ENCODE measurements at places on chromosomes 12 and 14. TPM values are rescaled to one million over a fixed set of nuclear protein-coding genes. Genes with fewer than 3 reads are reported as not detected.

The RNASE1 gene
- total RNA-seq = not detected

The PTGR2 gene
- 7.0 TPM for total RNA-seq

The FCF1 gene
- 44.4 TPM for total RNA-seq

The IGFBP6 gene
- 21.4 TPM for total RNA-seq

The FNTB gene
- 18.3 TPM for total RNA-seq

The TAS2R50 gene
- 0.96 TPM for total RNA-seq

The ABCC9 gene
- total RNA-seq = 0.17 TPM

GRCh38 chr12:45464699-45465098 is 248.8 kb downstream of the ANO6 start:
- DNase-seq = no peak

DNA sequence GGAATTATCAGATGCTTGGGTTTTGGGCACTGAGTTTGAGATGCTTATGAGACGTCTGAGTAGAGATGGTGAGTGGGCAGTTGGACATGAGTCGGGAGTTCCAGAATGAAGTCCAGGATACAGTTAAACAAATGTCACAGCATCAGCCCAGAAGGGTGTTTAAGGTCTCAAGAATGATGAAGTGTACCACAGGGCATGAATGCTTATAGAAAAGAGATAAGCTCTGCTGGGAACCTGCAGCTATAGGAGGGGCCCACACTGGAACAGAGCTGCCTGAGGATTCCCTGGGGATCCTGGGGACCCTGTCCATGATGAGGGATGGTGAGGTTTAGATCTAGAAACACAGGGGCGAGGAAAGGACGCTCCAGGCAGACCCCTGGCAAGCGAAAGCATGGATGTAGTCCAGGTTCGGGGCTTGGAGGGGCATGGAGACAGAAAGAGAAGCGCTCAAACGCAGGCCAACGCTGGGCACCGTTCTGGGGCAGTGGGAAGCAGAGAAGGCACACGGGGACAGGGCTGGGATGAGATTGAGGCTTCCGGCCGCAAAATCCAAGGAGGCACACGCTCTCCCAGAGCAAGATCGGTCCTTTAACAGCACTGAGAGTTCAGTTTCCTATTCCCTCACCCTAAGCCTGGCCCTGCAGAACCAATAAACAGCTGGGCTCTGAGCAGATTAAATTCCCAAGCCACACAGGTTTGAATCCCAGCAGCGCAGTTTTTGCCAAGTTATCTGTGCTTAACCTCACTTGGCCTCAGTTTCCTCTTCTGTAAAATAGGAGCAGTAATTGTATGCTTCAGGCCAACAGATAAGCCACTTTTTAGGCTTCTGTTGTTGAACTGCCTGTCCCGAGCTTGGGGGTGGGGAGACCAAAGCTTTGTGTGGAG is 52.9 kb downstream of the EID3 start:
- DNase-seq = no peak

DNA sequence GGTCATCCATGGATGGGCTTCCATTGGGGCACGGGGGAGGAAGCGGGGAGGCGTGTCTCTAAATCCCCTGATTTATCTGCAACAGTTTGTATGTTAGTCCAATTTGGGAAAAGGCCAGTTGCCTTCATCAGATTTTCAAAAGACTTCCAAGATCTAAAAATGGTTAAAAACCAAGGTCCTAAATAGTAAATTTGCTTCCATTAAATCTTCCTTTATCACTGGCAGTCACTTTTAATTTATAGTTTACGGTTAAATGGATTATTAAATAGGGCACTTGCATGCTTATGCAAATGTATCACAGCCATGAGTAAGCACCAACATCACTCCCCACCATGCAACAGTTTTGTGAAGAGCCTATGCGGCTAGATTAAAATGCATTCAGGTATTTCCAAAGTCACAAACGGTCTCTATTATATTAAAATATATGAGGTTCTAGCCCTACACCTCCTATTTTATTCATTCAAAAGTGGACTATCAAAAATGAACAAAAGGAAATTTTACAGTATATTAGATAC is 108.2 kb upstream of the GPHB5 start:
- DNase-seq = no peak

DNA sequence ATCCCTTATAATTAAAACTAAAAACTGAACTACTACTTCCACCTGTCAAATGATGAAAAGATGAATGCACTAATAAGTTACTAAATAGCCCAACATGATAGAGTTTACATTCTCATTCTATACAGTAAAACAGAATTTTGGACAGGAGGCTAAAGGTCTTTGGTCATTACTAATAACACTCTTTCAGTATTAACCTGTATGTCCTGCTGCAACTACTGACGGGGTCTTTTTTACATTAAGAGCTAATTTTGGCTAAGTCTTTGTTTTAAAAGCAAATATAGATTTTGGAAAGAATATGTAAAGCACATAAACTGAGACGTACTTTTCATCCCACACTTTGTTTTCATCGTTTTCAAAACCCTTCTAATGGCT is 175.4 kb upstream of the CDKN3 start:
- DNase-seq = no peak

- DNase-seq = no peak
Measured at GRCh38 chr12:44459569-44459968, 416.5 kb downstream of the NELL2 start.

DNA sequence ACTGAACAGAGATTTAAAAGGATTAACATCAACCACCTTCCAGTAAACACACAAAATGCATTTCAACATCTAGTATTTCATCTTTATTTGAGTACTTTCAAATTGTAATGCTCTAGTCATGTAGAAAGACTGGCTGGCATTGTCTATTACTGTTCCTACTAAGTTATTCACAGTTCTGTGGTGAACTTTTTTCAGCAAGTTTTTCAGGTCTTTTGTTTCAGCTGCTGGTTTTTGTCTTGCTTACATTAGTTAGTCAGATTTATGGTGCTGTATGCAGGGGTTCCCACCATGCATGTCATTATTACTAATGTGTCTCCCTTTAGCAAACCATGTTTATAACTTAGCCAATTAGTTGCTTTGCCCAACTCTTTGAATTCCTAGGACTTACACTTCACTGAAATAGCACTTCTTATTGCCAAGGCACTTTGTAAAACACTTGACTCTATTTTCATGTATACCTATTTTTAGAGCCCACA is 253.4 kb upstream of the KITLG start:
- no peak for DNase-seq

DNA sequence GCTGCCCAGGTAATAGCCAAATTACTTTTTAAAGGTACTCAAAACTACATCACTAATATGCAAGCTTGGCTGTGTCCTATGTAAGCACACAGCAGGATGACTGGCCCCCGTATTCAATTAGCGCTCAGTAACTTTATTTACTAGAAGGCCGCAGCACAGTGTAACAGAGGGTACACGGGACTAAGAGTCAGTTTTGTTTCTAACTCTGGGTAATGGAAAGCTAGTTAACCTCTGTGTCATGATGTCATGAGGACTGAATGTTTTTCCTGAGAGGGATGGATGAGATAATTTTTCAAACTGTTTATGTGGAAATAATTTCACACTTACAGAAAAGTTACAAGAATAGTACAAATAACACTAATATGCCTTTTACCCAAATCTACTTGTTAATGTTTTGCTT is 27.1 kb downstream of the GALNT4 start:
- no peak for DNase-seq

DNA sequence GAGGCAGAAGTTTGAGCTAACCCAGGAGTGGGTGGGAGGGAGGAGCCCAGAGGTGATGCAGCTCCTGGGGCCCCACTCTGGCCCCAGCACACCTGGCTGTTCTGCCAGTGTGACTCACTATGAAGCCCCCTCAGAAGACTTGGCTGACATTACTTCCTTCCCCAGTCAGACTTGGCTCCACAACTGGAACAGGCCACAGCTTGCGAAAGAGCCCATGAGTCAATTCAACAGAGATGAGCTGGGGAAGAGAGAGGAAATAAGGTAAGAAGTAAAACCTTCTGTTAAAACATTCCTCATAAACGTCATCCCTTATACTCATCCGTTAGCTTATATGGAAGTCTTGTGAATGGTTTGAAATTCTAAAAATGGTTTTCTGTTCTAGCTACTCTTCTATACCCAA is 245.9 kb downstream of the ADAMTS20 start:
- peak; percentile 78 for DNase-seq

DNA sequence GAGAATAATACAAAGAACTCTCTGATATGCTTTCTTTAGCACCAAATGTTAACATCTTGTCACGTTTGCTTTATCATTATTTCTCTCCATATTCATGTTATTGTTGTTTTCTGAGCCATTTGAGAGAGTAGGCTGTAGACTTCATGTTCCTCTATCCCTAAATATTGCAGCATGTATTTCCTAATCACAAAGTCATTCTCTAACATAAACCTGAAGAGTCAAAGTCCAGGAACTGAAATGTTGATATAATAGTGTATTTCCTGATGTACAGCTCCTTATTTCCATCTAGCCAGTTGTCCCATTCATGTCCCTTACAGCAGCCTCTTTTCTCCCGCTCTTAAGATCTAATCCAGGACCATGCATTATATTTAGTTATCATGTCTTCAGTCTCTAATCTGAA is 72.8 kb downstream of the SPATS2 start:
- DNase-seq = no peak

GRCh38 chr12:128684352-128684751 is 139.4 kb downstream of the SLC15A4 start:
- DNase-seq = no peak

DNA sequence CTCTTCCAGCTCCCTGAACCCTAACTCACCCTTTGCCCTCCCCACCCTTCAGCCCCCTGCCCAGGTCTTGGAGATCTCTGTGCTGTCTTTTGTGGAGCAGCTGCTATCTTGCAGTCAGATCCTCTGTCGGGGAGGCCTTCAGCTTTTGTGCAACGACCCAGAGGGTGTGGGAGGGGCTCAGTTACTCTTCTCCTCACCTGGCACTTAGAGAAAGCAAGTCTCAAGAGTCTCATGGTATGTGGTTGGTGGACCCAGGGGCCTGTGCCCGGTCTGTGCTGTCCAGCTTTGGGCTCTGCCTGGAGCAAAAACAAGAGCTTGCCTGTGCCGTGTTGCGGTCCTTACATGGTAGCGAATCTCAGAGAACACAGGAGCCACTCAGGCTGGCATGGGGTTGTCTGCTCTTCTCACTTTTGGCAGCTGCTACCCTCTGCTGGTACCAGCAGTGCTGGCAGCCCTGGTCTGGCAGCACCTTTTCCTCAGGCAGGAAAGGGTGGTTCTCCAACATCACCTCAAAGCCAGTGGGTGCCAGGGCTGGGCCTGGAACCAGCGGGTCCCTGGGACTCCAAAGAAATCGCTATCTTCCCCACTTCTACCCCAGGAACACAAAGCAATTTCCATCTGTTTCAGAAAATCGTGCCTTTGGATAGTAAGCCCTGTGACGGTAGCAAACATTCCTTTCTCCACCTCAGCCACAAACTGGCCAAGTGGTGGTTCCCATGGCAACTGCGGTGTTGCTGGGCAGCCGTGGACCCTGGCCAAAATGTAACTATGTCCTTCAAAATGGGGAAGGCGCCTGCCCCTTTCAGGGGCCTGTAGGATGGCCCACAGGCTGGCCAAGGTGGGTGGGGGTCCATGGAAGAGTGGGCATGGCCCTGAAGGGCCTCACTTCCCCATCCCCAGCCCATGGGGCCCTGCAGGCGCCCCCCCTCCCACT is 90.0 kb downstream of the RIN3 start:
- no peak for DNase-seq

DNA sequence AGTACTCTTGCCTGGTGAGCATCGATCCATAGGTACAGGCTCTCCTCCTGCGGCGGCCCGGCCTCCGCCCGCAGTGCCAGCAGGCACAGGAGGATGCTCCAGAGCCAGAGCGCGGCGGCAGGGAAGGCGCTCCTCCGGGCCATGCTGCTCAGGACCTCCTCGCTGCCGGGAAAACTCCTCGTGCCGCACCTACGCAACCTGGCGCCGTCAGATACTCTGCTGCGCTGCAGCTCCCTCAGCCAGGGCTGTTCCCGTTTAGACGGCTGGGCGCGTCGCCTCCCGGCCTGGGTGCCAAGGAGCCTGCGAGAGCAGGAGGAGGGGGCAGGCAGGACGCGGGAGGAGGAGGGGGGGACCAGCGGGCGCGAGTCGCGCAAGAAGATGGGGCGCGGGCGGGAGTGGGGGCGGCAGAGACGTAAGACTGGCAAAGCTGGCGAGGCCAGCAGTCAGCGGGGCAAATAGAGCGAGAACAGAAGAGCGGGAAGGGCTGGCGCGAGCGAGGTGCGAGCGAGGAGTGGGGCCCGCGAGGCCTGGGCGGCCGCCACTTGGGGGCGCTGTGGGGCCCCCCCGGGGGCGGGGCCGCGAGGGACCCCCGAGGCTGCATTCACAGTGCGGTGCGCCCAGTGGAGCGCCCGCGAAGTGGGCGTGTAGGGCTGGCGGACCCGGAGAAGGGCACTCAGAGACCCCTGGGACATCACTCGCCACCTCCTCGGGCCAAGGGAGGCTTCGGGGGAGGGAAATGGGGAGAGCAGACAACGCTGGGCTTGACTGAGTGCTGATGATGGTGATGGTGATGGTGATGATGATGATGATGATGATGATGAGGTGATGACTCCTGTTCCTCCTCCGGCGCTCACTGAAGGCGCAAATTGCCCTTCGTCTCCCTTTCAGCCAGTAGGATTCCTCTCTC is at the start of gene WIF1:
Gene WIF1 (minus strand): TSS at position 257 of the 907 bp plus-strand sequence. CDS start 114 bp downstream, at position 143.
- DNase-seq = no peak

DNA sequence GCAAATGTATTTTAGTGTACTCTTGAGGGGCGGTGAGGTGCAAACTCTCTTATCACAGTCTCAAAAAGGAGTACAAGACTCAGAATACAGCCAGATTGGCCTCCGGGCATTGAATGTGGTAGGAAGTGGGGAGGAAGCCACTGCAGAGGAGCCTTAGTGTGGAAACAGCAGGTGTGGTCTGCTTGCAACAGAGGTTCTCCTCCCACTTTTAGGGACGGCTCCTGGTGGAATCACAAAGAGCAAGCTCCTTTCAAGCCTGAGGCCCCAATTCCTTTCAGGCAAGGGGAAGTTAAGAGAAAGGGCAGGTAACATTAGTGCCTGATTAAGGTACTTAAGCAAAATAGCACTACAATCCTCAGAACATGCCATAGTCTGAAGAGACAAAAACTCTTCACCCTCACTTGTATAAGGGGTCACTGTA is 23.7 kb upstream of the SLC2A3 start:
- no peak for DNase-seq

DNA sequence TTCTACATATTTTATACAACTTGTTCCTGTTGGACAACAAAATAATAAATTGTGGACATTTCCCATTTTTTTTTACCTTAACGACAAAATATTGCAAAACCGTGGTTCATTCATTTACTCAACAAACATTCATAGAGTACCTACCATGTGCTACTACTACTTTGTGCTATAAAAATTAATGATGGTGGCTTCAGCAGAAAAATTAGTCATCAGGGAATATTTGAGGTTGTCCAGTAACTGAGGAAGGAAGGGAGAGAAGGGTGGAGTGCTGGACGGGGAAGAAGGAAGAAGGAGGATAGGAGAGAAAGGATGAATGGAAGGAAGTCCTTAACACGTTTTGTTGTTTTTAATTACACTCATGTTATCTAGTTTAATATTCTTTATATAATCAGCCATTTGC is 53.7 kb downstream of the PPFIBP1 start:
- no peak for DNase-seq

DNA sequence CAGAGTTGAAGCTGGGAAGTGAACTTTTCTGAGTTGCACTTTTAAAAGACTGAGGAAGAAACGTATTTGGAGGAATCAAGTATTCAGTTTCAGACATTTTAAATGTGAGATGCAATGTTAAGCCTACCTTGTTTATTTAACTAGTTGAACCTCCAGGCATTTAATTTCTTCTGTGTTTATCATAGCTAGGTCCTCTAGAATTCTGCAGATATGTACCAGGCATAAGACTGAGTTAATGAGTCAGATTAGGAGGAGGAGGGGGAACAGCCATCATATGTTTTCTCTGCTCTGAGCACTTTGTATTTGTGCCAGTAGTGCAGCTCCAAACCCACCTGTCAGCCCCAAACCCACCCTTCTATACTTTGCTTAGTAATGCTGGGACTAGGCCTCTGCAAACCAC is 16.4 kb upstream of the SAMD4A start:
- DNase-seq = no peak

Data from kidney epithelial cell (primary cell).